ENCODE measurements at places on chromosomes 5 and 9.

DNA sequence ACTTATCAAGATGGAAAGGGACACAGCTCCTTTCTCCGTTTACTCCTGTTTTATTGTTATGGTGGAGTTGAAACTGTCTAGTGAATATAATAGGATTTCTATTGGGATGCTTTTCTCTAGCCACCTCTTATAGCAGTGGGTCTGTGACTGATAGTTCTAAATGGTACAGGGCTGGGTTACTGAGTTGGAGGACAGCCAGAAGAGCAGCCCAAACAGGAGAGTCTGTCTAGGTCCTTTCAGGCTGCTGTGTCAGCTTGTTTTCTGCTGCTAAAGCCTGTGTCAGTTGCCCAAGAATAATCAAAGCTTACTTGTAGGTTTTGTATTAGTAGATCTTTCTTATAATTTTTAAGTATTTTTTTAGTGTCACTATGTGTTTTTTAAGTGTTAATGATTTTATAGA lies 356.0 kb upstream of the SEMA6A start:
- no peak for DNase-seq

DNA sequence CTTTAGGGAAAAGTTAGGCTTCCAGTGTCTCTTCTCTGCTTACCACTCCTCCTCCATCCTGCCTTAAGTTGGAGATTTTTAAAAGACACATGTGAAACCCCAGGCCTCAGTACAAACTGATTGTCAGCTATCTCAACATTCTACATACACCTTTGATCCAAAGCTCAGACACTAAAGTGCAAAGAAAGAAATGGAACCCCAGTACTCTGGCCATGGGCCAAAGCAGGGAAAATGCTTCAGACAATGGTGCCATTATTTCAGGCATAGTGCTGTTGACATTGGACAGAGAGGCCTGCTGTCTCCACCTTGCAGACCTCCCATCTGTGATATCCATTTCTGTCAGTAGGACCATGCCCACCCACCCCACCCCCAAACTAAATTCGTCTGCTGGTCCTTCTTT lies 49.1 kb downstream of the G3BP1 start:
- no peak for DNase-seq

- no peak for DNase-seq
Observed at GRCh38 chr9:124040186-124040931, 28.8 kb downstream of the LHX2 start.

GRCh38 chr9:36571333-36571732 lies 1.4 kb upstream of the MELK start:
- DNase-seq: no peak

DNA sequence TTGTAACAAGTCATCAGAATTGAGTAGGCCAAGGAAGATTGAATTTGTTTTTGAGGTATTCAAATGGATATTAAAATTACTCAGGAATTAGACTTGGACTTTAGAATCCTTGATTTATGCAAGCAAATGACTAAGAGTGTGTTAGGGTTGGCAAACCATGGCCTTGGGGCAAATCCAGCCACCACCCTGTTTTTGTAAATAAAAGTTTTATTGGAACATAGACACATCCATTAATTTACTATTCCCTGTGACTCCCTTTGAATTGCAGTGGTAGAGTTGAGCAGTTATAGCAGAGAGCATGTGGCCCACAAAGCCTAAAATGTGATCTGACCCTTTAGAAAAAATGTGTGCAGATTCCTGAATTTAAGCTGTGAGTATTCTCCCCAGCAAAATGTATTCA lies 115.6 kb downstream of the WDR70 start:
- DNase-seq: no peak

- DNase-seq: no peak
Observed at GRCh38 chr5:180959661-180960060, 29.0 kb upstream of the BTNL3 start.

GRCh38 chr9:126150411-126151030 lies 176.1 kb upstream of the MVB12B start:
- no peak for DNase-seq
